ENCODE measurements at places on chromosomes 11 and 22.
A peak's percentile ranks its signal among the peaks of the same experiment; 100 is the strongest.

GRCh38 chr11:78220218-78221157, 31.8 kb downstream of the USP35 start:
- no peak overlapping the region for H3K4me3 ChIP-seq
- peaks cover 11% of the 10 kb centered on the region for H3K4me1 ChIP-seq
- peak; percentile 20 for DNase-seq
- no peaks in the 10 kb centered on the region for H3K27me3 ChIP-seq
- no peaks in the 10 kb centered on the region for H3K36me3 ChIP-seq

DNA sequence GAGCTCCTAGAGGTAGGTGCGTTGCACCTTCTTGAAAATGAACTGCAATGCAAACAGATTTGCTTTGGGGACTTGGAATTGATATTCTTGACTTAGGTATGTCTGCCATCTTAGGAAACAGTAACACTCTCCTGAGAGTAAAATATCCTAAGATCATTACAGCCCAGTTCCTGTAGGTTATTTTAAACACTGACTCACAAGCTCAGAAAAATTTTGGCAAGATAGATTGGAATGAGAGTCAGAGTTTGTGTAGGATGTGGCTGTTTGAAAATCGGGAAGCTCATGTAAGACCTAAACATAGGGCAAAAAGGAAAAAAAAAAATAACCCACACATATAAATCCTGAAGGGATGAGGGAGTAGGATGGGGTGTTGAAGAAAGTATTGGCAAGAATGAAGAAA, 377.0 kb upstream of the LRRC4C start:
- DNase-seq = no peak
- no peaks in the 10 kb centered on the region for H3K27me3 ChIP-seq
- no peaks in the 10 kb centered on the region for H3K4me1 ChIP-seq

GRCh38 chr11:95505927-95506426, 275.0 kb upstream of the SESN3 start:
- H3K36me3 ChIP-seq = no peaks in the 10 kb centered on the region
- no peak overlapping the region for H3K27ac ChIP-seq
- H3K4me1 ChIP-seq = peaks cover 4% of the 10 kb centered on the region
- no peak for DNase-seq
- H3K4me3 ChIP-seq = no peak overlapping the region

DNA sequence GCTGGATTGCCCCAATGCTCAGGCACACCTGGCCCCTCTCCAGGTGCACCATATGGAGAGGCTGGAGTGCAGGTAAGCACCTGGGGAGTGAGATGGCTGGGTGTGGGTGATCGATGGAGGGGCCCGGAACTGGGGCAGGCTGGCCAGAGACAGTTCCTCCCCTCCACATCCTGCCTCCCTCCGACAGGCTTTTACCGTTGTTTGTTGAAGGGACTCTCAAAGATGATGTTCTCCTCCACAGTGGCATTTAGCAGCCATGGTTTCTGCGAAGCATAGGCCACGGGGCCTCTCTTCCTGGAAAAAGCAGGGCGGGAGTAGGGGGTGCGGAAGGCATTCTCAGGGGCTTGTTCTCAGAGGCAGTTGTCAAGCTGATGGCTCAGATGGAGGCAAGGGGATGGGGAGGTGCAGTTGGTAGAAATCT, 25.9 kb upstream of the KCNJ11 start:
- H3K4me1 ChIP-seq = peaks cover 9% of the 10 kb centered on the region
- peak; percentile 57 for DNase-seq
- H3K27ac ChIP-seq = peak overlapping the region; percentile 26
- H3K27me3 ChIP-seq = peaks cover 25% of the 10 kb centered on the region
- no peak overlapping the region for H3K4me3 ChIP-seq
- no peaks in the 10 kb centered on the region for H3K36me3 ChIP-seq

DNA sequence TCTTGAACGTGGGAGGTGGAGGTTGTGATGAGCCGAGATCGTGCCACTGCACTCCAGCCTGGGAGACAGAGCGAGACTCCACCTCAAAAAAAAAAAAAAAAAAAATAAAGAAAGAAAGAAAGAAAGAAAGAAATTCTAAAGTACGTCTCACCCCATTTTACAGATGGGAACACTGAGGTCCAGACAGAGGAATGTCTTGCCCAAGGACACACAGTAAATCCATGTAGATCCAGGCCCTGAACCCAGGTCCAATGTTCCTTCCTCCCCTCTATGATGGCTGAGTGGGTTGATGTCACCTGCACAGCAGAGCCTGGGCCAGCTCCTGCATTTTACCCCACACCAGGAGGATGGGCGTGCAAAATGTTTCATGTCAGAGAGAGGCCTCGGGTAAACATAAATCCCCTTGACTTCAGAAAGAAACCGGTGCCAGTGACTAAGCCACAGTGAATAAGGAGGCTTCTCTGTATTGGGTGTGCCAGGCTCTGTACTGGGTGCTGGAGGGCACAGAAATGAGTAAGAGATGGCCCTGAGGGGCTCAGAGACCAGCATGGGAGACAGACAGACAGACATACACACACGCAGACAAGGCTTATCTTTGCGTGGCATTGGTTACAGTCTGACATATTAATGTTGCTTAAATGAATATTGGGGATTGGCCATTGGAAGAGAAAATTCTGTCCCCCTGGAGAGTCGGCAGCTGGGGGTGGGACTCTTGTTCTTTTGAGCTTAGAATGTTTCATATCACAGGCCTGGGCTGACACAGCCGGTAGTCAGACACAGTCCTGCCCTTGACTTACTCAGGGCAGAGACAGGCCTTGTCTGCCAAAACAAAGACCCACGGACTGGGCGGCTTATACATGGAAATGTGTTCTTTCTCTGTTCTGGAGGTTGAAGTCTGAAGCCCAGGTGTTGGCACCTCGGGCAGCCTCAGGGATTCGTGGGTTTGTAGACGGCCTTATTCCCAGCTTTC, 105.4 kb downstream of the MIAT start:
- peaks cover 13% of the 10 kb centered on the region for H3K4me1 ChIP-seq
- peaks cover 26% of the 10 kb centered on the region for H3K36me3 ChIP-seq
- DNase-seq = no peak
- H3K4me3 ChIP-seq = no peak overlapping the region
- H3K27me3 ChIP-seq = no peaks in the 10 kb centered on the region

DNA sequence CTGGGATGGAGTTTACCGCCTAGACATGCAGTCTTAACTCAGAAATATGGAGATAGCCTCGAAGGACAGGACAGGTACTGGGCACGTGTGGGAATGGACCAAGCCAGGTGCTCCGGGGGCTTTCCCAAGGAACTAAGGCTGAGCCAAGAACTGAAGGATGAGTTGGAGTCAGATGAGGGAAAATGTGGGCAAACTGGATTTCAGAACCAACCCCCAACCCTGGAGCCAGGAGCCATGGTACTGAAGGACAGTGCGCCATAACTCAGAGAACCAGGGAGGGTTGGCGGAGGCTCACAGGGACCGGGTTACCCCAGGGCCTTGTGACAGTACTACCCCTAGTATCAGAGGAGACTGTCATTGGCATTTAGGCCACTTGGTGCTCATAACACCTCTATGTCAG, 2.5 kb upstream of the MIF start:
- DNase-seq = no peak
- peaks cover 23% of the 10 kb centered on the region for H3K36me3 ChIP-seq
- peaks cover 13% of the 10 kb centered on the region for H3K4me1 ChIP-seq
- H3K4me3 ChIP-seq = no peak overlapping the region

GRCh38 chr11:126310200-126310991, 6.5 kb downstream of the DCPS start:
- no peaks in the 10 kb centered on the region for H3K27me3 ChIP-seq
- H3K4me1 ChIP-seq = peaks cover 17% of the 10 kb centered on the region
- H3K27ac ChIP-seq = no peak overlapping the region

- H3K4me1 ChIP-seq = peaks cover 1% of the 10 kb centered on the region
- H3K36me3 ChIP-seq = no peaks in the 10 kb centered on the region
- H3K27me3 ChIP-seq = peaks cover 3% of the 10 kb centered on the region
- no peak overlapping the region for H3K4me3 ChIP-seq
- DNase-seq = no peak
These were observed 67.1 kb downstream of the CCDC34 start for GRCh38 chr11:27295928-27296327.
